ENCODE measurements at places on chromosomes 3 and 15.
A peak's percentile ranks its signal among the peaks of the same experiment; 100 is the strongest.

GRCh38 chr3:164890061-164890460 is 188.2 kb downstream of the SI start:
- no peak for DNase-seq

DNA sequence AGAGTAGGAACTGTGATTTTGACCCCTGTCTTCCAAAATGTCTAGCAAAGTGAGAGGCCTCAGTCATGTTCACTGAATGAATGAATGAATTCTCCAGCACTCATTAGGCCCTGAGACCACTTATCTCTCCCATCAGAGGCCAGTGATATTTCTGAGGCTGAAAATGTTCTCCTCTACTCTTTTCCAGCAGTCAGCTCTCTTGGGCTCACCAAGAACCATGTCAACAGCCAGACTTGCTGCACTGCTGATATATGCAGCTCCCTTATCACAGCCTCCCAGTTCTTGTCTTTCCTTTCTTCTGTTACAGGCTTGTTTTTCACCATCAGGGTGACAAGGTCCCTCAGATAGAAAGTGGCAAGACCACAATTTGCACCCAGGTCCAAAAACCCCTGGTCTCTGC is 28.7 kb upstream of the MFSD1 start:
- DNase-seq = no peak

DNA sequence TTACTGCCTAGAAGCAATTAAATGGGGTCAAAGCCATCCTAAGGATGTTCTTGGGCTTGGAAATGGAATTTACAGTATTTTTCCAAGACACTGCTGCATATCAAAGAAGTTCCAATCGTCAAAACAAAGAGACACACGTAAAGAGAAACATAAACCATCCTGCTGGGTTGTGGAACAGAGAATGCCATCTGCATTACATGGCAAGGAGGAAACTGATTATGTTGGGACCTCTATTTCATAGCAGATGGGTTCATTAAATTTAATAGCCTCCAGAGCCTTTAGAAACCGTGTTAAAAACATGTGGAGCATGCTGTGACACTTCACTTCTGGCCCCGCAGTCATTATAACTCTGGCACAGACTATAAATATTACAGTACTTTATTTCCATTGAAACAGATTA is 154.6 kb downstream of the LRTM1 start:
- no peak for DNase-seq

- peak; percentile 57 for DNase-seq
Measured at GRCh38 chr15:31200735-31201151, 99.2 kb upstream of the TRPM1 start.

Measured in stimulated activated naive CD8-positive, alpha-beta T cell treated with anti-CD3 and anti-CD28 coated beads, Interleukin-15, amount 100 ng/mL, for 72 hours (primary cell).